Activated T-helper 1 cell treated with anti-CD3 and anti-CD28 coated beads, Interleukin-12 subunit alpha, Interleukin-12 subunit beta, Interleukin-2, Interleukin-4 antibody, amounts not matched to agents 30 ng/mL and 10 ng/mL and 1 ng/mL, durations not matched to agents 14 hours and 24 hours and 36 hours (primary cell): ENCODE measurements at places on chromosomes 1 and 21.

DNA sequence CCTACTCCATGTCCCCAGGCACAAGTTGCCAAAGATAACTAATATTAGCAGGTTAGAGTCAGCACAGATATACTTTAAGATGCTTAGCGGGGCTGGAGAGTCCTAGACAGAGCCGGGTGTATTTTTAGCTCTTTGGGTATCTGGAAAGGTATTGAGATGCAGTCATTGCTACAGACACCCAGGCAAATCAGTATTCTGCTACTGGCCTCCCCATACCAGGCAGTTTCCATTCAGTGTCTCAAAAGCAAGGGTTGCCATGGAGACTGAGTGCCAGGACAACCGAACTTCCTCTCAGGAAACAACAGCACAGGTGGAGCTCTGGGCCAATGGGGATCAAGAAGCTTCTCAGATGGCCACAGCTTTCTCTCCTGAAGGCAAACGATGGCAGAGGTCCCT lies 45.3 kb downstream of the KCNC4 start:
- no peak for DNase-seq

GRCh38 chr1:162166917-162167615 lies 97.6 kb downstream of the NOS1AP start:
- no peak for DNase-seq

DNA sequence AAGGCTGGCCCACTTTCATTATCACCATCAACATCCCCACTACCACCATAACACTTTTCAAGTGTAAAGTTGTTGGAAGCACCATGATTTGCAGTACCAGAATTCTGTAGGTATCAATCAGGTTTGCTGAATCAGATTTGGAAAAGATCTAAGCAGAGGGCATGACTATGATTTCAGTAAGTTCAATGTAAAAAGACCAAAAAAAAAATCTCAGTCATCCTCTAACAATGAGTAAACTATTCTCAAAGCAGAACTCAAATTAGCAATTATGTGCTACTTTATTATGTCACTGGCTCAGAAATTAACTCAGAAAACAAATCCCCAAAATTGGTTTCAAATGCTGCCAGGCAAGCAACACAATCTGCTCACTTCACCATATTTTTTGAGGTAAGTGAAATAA lies 187.8 kb upstream of the HP1BP3 start:
- no peak for DNase-seq

DNA sequence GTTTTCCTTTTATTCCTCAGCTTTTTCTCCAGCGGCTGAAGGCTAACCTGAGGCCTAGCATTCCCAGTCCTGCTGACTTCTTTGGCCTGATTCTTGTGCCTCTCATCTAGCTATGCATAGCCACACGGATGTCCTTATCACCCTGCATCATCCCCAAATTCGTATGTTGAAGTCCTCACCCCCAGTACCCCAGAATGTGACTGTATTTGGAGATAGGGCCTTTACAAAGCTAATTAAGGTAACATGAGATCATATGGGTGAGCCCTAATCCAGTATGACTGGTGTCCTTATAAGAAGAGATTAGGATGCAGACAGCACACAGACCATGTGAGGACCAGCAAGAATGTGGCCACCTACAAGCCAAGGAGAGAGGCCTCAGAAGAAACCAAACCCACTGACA lies 44.6 kb downstream of the CDCP2 start:
- no peak for DNase-seq

DNA sequence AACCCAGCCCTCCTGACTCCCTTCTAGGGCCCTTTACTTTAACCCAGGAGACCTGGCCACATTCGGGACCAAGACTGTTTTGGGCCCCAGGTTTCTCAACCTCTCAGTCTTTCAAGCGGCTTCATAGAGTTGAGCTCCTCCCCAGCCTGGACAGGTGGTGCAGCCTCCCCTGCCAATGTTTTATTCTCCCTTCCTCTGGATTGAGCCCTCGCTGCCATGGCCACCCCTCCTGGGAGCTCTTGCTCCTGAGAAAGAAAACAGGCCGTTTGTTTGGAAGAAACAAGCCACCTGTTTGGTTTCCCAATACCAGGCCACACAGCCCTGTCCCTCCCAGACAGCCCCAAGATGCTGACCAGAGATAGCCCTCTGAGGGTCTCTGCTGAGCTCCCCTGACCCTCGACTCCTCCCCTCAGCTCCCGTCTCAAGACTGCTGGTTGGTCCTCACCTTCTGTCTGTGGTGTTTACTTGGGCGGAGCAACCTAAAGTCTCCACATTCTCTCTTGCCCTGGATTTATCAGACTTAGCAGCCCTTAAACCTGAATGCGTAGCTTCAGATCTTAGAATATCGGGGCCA lies 3.3 kb downstream of the TMEM51 start:
- DNase-seq, result no peak

DNA sequence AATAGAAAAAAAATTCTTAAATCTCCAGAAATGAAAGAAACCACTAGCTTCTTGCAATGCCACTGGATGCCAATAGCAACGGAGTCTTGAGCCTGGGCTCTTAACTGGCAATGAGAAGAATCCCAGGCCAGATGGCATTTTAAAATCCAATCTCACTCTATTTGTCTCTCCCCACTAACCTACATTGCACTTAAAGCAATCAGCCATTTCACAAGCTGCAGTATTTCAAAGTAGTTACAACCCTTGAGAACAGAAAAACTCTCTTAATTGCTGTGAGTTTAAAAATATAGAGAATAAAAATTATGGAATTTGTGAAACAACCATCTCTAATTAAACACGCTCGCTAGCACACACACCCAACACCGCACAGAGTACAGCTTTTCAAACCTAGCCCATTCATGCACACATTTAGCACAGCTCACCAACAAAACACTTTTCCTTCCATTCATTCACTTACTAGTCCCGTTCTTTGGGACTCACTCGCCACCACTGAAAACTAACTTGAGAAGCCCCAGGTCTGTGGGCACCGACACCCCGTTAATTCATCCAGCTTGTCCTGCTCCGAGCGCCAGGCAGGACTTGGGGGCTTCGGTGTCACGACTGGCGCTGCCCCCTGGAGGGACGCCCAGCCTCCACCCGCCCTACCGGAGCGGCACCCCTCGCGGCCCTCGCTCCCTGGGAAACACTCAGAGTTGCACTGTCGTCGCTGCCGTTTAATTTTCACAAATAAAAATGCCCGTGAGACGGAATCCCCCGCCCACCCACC lies 1.0 kb downstream of the DDAH1 start:
- no peak for DNase-seq

GRCh38 chr1:231139659-231140654 lies 21.9 kb upstream of the TRIM67 start:
- no peak for DNase-seq

GRCh38 chr1:9038338-9038650 lies 12.1 kb upstream of the SLC2A7 start:
- no peak for DNase-seq
